MCF 10A (cell line): ENCODE measurements at places on chromosomes 6 and 20. TPM values are rescaled to one million over a fixed set of nuclear protein-coding genes. Genes with fewer than 3 reads are reported as not detected.

The WFDC12 gene
- not detected in 2 replicates for total RNA-seq

The SPTLC3 gene
- total RNA-seq: 15.6 and 20.3 TPM in 2 replicates

DNA sequence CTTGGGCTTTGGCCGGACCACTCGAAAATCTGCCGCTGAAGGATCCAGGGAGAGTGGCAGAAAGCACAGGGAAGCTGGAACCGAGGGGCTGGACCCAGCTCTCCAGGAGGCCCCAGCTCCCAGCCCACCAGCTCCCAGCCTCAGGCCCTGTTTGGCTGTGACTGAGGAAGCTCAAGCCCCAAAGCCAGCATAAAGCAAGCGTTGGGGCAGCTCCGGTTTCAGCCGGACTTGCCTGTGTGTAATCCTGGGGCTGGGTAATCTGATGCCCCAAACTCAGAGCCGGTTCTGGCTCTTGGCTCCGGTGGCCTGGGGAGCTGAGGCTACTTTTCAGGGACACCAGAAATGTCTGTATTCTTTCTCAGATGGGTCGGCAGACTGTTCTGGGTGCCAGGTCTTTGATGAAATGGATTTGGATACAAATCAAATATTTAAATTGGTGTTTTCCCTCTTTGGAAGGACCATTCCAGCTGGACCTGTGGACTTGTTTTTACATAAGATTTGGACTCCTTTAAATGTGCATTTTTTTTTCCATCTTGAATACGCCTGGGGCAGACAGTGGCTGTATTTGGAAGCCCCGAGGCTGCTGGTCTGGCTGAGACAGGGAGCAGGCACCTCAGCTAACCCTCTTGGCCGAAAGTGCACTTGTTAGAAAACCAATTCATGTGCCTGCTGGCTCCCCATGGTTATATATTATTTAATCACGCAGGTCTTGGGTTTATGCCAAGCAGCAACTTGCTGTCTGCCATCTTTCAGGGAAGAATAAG lies 29.7 kb downstream of the RPP40 start:
- no peak for DNase-seq

GRCh38 chr20:944774-945410 lies 28.8 kb upstream of the ANGPT4 start:
- DNase-seq: no peak

GRCh38 chr20:10131732-10132345 lies 86.8 kb upstream of the SNAP25 start:
- peak; percentile 56 for DNase-seq

- DNase-seq: no peak
Measured at GRCh38 chr6:68326762-68327161, 308.3 kb upstream of the ADGRB3 start.

DNA sequence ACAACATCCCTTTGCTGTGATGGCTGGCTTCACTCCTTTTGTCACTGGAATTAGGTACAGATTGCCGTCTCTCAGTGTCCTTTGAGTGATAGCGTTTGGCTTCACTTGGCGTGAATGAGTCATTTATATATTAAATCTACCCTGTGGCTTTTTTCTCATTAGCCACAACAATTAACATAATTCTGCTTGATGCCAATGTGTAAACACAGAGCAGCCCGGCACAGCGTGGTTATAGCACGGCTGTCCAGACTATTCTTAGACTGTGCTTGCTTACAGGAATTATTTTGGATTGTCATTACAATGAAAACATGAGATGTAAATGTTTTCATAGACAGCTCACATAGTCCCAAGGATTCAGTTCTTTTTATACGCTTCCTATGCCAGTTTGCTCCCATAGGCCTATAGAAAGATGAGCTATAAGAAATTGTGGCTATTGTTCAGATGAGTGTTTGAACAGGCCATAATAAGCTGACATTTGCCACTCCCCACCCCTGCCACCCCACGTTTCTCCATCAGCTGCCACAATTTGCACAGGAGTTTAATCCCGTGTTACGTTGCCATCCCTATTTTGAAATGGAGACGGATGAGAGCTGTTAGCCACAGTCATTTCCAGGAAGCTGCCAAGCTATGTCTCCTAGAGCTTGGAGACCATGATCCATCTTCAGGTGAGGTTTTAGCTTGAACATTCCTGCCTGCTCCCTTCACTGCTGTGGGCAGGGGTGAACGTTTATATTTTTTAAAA lies 65.9 kb downstream of the PPP1R14C start:
- DNase-seq: no peak
